ENCODE measurements at places on chromosomes 13 and 19.

DNA sequence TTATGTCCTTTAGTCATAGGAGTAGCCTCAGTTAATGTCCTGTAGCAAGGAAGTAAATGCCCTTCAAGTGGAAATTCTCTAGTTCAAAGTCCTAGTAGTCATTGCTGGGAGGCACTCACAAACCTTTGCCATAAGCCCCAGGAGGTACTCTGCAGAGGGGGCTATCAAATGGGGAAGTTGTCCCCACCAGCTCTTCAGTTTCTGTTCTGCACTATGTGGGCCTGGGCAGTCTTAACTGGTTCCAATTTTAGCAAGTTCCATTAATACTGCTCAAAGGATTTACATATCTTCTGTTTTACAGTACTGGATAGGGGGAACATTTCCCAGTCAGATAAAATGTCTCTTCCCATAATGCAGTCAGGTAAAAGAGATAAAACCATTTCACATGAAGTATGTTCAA is 101.3 kb downstream of the B3GLCT start:
- DNase-seq, result no peak

DNA sequence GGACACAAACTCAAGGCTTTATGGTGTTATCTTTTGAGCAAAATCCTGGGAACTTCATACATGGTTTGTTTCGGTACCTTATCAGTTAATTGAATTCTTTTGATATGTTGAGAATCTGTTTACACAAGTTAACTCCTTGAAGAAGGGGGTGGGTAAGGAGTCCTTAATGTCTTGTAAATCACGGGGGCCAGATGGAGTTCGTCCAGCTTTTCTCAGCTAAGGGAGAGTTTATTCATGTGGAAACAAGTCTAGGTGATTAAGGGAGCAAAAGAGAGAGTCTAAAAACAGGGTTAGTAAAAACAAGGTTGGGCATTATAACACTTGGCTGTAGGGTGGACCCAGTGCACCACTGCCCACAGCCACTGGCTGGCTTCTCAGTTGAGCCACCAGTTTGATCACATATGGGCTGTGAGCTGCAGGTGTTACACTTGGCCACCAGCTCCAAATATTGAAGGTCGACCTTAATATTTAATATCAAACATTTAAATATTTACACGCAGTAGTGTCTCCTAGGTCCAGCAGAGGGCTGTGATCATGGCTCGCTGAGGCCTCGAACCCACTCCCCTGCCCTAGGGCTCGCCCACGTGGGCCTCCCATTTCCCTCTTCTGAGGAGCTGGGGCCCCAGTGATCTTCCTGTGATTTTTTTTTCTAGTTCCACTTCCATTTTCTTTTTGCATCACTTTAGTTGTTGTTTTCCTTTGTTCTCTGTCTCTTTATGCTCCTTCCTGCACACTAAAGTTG is 21.0 kb upstream of the ZNF43 start:
- DNase-seq, result no peak

GRCh38 chr19:8615813-8616596 is 5.5 kb upstream of the ADAMTS10 start:
- DNase-seq, result peak; percentile 76

DNA sequence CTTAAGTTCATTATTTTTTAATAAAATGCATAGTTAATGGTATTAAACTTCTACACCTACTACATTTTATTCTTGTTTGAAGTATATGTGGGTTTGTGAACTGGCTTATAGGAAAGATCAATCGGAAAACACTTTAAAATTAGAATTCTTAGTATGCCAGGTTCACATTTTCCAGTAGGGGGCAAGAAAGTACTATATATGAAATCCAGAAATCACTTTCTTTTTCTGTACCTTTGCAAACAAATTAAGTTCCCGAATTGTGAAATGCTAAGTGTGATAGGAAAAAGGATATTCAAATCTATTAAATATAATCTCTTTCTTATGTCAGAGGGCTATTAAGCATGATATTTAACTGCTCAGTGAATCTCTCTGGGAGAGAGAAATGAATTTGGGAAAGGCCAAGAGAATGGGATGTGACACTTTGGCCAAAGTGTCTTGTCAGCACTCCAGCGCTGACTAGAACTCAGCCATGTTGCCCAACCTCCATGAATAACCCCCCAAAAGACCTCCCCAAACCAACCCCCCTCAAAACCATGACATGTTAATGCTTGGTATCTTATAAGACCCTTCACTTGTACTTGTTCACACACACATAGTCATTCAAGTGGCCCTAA is 122.6 kb upstream of the SLC10A2 start:
- DNase-seq, result no peak

GRCh38 chr19:23699521-23699860 is 12.5 kb upstream of the ZNF675 start:
- DNase-seq, result no peak

DNA sequence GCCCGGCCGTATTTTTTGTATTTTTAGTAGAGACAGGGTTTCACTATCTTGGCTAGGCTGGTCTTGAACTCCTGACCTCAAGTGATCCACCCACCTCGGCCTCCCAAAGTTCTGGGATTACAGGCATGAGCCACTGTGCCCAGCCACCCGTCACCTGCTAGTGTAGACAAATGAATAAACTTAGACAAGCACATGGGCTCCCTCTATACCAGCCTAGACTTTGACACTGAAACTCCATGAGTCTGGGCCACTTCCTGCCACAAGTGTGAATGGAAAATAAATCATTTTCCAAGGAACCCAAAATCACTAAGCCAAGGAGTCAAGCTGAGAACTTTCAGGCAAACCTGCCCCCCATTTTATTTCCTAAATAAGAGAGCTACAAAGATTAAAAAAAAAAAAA is 27.0 kb upstream of the TPT1 start:
- no peak for DNase-seq

GRCh38 chr13:110312339-110313031 is 5.4 kb downstream of the COL4A2 start:
- DNase-seq, result no peak

GRCh38 chr19:39248806-39249205 is at the start of gene IFNL4:
IFNL4 (minus strand) TSS chr19:39248856.
- DNase-seq, result no peak

GRCh38 chr19:12913851-12914690 is 5.0 kb downstream of the SYCE2 start:
- peak; percentile 75 for DNase-seq

DNA sequence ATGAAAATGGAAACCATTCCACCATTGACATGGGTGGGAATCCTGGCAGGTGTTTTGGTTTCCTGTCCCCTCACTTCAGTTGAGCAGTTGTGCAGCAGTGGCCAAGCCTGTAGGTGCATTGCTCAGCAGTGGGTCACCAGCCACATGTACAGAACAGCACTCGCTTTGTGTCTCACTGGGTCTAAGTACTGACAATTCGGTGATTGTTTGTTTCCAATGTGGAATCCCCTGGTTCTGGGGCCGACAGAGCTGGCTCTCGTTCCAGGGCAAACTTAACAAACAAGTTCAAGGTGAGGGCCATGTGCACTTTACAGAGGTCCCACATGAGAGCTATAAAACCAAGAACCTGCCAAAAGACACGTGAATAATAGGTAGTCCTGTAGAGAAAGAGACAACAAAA is 54.1 kb upstream of the SPATA13 start:
- no peak for DNase-seq

GRCh38 chr19:17041976-17042375 is 15.4 kb upstream of the CPAMD8 start:
- DNase-seq, result no peak

GRCh38 chr13:113638173-113638746 is 19.7 kb downstream of the ATP4B start:
- DNase-seq, result no peak

DNA sequence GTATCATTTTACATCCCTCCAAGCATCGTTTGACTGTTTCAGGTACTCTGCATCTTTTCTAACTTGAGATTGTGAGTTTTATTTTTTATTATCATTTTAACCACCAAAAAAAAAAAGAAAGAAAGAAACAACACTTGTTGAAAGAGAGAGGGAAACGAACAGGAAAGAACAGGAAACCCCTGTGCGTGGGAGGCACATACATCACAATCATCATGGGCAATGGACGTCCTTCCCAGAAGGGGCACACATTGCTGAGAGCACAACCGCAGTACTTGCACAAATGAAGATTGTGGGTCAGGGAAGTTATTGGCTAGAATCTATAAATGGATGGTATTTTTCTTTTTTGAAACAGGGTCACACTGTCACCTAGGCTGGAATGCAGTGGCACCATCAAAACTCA is 1.7 kb downstream of the CLC start:
- DNase-seq, result no peak

GRCh38 chr13:109145631-109146030 is 516.2 kb downstream of the MYO16 start:
- DNase-seq, result no peak

DNA sequence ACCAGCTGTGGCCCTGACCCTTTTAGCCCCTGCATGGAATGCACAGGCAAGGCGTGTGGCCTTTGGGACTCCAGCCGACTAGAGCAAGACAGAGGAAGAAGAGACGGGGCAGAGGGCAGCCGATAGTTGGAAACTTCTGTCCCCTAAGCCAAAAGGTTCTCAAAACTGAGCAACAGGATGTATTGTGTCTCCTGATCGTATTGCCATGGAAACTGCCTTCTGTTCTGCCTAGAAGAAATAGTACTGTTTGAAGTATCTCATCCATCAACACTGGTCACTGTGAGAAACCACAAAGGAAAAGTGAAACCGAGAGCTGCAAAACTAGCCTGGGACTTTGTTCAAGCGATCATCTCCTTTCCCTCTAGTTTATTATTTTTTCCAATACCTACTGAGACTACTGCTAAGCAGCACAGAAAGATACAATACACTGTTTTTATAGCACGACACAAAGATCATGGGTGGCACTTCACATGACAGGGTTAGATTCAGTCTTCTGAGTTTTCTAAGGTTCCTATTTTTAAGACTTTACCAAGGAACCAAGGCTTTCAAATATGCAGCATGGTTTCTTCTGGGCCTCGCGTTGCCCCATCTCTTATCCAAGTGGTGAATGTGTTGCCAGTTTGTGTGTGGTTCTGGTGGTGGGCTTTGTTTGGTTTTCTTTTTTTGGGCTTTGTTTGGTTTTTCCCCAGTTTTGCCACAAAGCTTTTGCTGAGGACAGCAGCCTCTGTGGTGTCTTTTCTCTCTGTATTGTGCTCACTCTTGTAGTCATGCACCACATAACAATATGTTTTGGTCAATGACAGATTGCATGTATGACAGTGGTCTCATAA is 49.3 kb upstream of the GPR183 start:
- no peak for DNase-seq

DNA sequence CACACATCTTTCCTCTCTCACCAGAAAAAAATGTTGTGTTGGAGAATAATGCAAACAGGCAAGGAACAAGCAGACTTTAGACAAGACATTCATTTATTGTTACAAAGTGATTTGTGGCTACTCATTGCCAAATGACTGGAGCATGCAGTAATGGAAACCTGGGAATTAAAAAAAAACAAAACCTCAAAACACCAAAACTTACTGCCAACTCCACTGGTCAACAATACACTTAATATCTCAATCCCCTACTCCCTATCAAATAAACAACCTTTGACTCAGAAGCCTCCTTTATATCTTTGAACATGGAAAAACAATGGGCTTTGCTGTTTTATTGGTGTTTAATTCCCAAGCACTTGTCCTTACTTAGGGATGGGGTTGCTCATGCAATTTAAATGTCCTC is 112.8 kb downstream of the POSTN start:
- no peak for DNase-seq

DNA sequence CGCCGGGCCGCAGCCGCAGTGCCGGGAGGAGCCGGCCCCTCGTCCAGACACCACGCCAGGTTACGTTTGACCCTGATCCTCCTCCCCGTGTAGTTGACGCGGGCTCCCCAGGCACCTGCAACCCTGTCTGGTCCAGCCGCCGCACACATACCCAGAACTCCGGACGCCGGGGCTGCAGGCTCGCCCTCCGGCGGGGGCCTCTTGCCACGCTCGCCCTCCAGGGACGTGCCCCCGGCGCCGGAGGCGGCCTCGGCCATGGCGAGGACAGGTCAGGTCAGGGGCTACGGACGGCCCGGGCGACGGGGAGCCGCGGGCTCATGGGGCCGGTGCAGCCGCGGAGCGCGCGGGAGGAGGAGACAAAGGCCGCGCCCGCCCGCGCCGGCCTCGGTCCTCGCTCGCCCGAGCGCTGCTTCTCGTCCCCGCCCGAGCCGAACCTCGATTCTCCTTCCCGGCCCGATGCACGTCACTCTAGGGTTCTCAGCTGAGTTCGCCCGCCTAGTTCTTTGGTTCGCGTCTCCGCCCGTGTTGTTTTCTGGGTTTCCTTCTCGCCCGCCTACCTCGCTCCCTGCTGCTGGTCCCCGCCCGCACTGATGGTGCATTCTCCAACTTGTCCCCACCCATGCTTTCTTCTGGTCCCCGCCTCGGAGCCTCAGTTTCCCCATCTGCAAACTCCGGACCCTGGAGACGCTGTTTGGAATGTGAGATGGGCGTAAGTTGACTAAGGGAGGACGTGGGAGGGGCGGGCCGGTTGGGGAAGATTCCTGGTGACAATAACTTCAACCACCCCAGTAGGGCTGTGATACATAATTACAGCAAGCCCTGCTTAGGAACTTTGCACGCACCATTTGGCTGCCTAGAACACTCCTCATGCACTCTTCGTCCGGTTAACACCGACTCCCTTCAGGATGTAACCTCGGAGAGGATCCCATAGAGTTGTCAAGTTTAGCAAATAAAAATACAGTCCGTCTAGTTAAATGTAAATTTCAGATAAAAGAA is at the start of gene ANO8:
TSS of gene ANO8 (minus strand) at position 442 of the 996 bp plus-strand sequence. CDS start at position 257, 185 bp downstream.
- peak; percentile 98 for DNase-seq

- DNase-seq, result no peak
These were observed 244.6 kb downstream of the B3GLCT start for GRCh38 chr13:31444266-31444856.

GRCh38 chr13:113848431-113849260 is 15.2 kb downstream of the GAS6 start:
- peak; percentile 49 for DNase-seq

- DNase-seq, result no peak
These were observed 67.6 kb downstream of the UBL3 start for GRCh38 chr13:29782798-29783197.

- no peak for DNase-seq
These were observed 46.0 kb downstream of the MICU2 start for GRCh38 chr13:21557995-21558394.

- DNase-seq, result peak; percentile 72
These were observed 45.5 kb downstream of the IER2 start for GRCh38 chr19:13195678-13196077.

DNA sequence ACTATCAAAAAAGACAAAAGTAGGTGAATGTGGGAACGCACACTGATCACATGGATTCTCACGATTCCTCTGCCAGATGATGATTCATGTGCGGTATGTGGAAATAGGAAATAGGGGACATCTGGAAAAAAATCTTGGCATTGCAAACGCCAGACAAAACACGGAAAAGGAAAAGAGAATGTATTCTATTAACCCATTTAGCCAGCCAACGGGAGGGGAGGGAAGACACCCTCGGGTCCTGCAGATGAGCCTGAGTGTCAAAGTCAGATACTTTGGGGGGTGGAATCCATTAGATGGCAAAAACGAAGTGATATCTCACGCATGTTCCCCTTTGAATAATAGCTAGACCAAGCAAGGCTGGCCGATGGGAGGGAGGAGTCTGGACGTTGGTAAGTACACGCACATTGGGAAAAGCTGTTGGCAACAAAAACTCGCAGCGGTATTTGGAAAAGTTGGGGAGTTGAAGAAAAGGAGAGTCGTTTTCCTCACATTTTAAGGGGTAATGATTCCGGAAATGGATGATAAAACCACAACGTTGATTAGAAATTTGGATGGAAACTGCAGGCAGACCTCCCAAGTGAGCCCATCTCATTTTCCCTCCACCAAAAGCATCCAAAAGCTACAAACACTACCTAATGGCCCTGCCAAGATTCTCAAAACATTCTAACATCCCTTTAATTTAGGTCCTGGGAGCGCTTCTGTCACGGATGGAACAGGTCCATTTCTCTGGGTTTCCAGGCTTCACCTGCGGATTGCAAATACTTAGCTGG is 73.6 kb downstream of the COL4A1 start:
- no peak for DNase-seq
